IPS-NIHi11 (cell line): ENCODE measurements at places on chromosomes 2 and 18.

DNA sequence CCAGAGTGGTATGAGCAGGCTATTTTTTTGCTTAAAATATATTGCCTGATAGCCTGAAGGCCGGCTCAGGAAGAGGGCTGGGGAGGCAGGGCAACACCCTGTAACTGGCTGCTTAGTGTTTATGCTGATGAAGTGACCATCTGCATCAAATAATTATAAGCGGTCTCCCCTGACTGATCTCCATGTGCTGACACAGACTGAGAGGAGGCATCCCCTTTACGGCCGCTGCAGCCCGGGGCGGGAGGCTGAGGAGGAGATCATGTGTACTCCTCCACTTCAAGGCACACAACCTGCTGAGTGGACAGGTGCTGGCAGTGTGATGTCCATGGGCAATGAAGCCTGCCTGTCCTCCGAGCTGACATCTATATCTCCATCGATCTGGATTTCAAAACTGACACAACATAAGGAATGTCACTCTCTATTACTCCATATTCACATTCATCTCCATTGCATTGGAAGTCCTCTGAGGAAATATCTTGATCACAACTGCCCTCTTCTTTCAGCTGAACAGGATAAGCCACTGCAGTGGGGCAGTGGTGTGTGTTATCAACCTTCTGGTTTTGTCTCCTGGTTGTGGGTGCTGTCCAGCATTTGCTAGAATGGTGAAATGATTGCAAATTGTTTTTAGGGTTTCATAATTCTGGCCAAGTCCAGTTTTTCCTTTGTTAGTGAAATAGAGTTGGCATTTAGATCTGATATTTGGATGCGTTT, 143.5 kb downstream of the AQP4 start:
- no peak for DNase-seq

GRCh38 chr2:27708257-27708654, 44.6 kb downstream of the SLC4A1AP start:
- DNase-seq: no peak

DNA sequence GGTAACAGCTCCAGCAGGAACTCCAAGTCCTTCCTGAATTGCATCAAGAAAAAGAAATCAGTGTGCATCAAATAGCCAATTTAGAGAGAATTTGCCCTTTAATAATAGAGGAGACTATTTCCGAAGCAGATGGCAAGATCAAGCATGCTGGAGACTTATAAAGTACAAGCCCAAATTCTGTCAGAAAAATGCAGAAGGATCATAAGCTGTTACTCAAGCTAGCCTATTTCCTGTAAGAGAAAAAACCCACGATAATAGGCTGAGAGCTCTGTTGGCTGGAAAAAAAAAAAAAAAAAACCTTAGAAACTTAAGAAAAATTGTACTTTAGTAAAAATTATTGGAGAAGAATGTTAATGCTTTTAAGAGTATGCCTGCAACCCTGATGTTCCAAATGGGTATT, 24.4 kb upstream of the ITM2C start:
- DNase-seq: no peak

GRCh38 chr2:224843141-224843540, 127.0 kb upstream of the CCDC195 start:
- DNase-seq: no peak

- no peak for DNase-seq
These were observed 92.9 kb upstream of the CXCR4 start for GRCh38 chr2:136210822-136211221.

GRCh38 chr2:232009639-232010274, 48.2 kb downstream of the DIS3L2 start:
- no peak for DNase-seq

GRCh38 chr2:113877711-113878598, 11.9 kb upstream of the ACTR3 start:
- no peak for DNase-seq

GRCh38 chr2:147649998-147650397, 194.8 kb upstream of the ACVR2A start:
- no peak for DNase-seq

GRCh38 chr2:139885921-139886498, 1105.8 kb upstream of the NXPH2 start:
- no peak for DNase-seq

- no peak for DNase-seq
These were observed 668.1 kb downstream of the EPHA4 start for GRCh38 chr2:220904015-220904414.

DNA sequence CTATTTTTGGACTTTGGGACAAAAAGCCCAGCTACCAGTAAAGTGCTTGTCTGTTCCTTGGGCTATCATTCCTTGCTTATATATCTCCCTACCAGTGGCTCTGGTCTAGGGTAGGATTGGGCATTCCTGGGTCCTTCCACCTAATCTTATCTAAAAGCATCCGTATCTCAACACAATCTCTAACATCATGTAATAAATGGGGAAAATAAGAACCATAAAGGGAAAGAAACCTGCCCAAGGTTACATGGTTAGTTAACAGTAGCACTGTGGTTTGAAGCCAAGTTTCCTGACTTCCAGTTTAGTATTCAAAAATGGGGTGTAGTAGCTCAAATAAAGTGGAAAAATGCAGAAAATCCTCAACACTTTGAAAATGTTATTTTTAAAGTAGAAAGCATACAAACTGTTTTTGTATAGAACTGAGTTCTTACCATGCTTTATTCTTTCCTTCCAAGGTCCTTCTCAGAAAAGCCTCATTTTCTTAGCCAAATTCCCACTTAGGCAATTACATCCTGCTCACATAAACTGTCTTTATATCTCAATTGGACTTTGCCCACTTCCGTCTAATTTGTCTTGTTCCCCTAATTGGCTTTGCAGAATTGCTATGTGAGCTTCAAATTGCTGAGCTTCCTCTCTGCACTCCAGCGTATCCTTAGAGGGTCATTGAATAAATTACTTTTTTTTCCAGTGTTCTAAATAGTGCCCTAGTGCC, 273.1 kb upstream of the UBE2E3 start:
- DNase-seq: no peak

DNA sequence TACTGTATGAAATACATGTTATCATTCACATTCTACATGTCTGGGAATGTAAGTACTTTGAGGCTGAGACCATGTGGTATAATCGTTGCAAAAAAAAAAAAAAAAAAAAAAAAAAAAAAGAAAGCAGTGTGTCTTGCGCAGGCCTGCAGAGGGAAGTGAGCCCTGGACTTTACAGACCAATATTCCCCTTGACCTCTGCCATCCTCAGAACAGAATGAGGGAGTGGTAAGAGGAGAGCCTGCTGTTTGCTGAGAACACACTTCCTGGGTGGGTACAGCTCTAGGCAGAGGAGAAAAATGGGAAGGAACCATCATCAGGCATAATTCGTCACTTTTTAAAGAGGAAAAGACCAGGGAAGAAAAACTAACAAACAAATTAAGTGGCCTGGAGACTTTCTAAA, 28.8 kb upstream of the TBC1D8 start:
- no peak for DNase-seq

GRCh38 chr18:32881009-32881408, 108.2 kb upstream of the KLHL14 start:
- no peak for DNase-seq

DNA sequence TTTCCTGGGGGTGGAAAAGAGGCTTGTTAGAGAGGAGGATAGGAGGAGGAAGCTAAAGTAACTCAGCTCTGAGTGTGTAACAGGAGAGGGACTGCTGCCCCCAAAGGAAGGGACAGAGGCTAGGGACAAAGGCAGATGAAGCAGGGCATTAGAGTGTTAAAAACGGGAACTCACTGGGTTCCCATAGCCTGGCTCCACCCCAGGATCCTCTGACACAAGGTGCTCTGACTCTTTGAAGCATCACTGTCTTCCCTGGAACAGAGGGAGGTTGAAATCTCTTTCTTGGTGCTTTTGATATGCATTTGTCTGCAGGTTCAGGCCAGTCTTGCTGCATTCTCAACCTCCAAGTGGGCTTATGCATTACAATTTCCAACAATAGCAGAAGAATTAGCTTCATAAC, 22.9 kb downstream of the IL36A start:
- no peak for DNase-seq

GRCh38 chr2:38068234-38068633, 7.7 kb downstream of the CYP1B1 start:
- DNase-seq: no peak

GRCh38 chr2:12652723-12653122, 64.0 kb upstream of the TRIB2 start:
- no peak for DNase-seq

- DNase-seq: no peak
These were observed 34.0 kb upstream of the STRN start for GRCh38 chr2:37000318-37000717.

- DNase-seq: no peak
These were observed 250.0 kb upstream of the SLC39A10 start for GRCh38 chr2:195406886-195407603.

- DNase-seq: no peak
These were observed 141.9 kb upstream of the GCFC2 start for GRCh38 chr2:75852639-75853038.

- no peak for DNase-seq
These were observed 56.8 kb downstream of the DPP4 start for GRCh38 chr2:162017233-162017632.

GRCh38 chr2:233867993-233868532, at the start of gene MSL3B:
MSL3B (minus strand) TSS chr2:233868386.
- peak; percentile 87 for DNase-seq

- no peak for DNase-seq
These were observed 1.4 kb upstream of the HPCAL1 start for GRCh38 chr2:10300997-10301940.

DNA sequence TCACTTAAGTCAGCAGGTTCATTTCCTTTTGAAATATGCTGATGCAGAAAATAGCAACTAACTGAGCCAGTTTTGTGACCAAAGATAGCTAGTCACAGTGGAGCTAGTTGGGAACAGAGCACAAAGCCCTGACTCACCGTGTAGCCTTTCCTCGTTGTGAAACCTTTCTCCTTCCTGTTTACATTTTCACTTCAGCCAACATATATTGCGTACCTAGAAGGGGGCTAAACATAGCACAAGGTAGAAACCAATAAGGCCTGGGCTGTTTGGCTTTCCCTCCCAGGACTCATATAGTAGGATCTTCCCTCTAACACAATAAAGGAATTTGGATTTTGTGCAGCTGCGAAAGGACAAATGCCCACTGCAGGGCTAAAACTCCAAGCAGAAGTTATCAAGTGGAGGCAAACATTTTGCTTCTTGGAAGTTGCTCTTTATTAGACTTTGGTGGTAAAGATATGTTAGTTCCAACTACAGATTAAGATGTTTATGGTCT, 24.5 kb upstream of the LPIN2 start:
- DNase-seq: no peak

DNA sequence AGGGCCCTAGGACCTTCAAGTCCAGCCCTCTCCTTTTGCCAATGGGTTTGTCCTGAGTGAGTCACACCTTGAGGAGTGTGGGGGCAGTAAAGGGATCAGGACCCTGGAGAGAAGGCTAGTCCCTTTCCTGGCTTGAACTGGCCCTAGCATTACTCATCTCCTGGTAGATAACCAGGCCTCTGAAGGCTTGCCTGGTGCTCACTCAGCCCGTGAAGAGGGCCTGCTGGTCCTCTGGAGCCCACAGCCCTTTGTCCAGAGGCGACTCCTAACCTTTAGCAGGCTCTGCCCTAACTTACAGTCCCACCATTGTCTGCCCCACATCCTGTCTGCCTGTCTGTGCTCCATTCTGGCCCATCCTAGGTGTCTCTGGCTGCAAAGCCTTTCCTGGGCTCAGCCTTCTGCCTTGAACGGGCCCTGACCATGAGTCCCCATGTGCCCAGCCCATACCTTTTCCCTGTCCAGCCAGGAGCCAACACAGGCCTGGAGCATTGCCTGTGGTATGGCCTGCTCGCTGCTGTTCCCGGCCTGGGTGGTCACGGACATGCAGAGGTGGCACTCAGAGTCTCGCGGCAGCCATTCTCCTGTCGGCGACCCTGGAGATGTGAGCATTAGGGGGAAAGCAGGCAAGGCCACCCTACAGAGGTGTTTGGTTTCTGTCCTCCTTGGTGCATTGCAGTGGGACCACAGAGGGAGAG, 5.0 kb downstream of the SFTPB start:
- DNase-seq: peak; percentile 50

DNA sequence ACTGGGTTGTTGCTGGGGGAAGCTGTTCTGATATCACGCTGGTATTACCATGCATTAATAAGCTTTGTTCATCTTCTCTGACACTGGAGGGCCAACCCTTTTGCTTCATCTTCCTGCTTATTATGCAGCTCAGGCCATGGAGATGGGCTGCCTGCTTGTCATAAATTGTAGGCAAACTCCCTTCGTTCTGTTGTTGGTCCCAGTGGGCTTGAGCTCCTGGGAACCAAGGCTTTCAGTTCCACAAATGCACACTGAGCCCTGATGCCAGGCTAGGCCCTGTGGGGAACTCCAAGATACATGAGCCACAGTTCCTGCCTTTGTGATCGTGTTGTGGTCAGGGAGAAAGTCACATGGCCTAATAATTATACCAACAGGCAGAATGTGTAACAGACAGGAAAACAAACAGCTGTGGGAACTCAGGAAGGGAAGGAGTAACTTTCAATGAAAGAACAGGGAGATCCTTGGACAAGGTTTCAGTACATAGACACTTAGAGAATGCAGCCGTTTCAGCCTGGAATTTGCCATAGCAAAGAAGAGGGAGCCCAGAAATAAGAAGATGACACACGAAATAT, 49.0 kb upstream of the BCL2L11 start:
- DNase-seq: no peak
